ENCODE measurements at places on chromosomes 2 and 18.

DNA sequence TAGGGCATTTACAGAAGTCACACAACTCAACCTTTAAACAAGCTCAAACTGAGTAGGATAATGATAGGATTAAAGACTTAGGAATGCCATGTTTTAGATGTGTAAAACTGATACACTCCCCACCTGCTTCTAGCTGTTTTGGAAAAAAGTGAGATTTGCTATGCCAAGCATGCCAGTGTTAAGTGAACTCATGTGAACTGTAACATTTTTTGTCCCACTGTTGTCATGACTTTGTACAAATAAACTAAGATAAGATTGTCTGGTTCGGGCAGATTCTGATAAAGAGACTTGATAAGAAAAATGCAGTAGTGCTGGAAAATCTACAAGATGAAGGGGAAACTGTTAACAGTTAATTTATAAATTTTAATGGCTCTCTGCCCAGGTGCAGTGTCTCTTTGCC lies 66.5 kb downstream of the GLS start:
- no peak for DNase-seq

DNA sequence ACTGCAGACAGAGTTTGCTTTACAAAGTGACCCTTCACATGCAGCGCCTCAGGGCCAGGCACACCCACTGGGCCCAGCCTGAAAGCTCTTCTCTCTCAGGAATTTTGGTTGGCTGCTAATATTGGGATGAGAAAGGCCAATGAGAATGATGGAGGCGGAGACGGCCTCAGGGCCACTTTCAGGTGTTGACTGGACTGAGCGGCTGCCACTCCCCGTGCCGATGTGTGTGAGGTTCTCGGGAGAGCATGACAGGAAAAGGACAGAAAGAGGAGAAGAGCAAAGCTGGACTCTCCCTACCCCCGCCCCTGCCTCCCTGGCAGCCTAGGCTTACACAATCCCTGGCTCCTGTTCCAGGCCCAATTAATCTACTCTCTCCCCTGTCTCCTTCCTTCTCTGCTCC lies 155.7 kb downstream of the CELF4 start:
- DNase-seq = no peak

- no peak for DNase-seq
Observed at GRCh38 chr18:48675912-48676311, 137.1 kb downstream of the CTIF start.

DNA sequence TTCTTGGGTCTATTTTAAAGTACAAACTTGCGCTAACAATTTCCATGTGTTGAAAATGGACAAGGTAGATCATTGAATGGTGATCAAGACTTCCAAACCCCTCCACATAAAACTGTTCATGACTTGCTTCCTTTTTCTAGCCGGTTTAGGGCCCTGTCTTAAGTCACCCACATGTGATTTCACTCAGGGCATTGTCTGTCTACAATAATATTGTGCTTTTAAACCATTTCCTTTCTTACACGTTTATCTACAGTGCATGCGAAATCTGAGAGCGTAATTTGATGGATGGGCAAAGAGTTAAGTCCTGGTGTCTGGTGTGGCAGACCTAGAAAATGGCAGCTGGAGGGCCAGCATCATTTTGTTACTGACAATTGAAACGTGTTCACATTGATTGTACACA lies 2.0 kb upstream of the ZNF516 start:
- DNase-seq = no peak

GRCh38 chr2:238702276-238703052 lies 145.4 kb upstream of the TWIST2 start:
- DNase-seq = no peak

GRCh38 chr2:227010433-227010832 lies 153.6 kb downstream of the COL4A4 start:
- DNase-seq = no peak

- peak; percentile 41 for DNase-seq
Observed at GRCh38 chr2:73260338-73260984, 23.8 kb downstream of the FBXO41 start.

GRCh38 chr2:110748489-110748867 lies 16.1 kb downstream of the ACOXL start:
- DNase-seq = no peak

GRCh38 chr2:47174733-47175361 lies 19.7 kb upstream of the STPG4 start:
- no peak for DNase-seq

GRCh38 chr18:24231773-24232735 lies 93.2 kb downstream of the CABYR start:
- no peak for DNase-seq

- no peak for DNase-seq
Observed at GRCh38 chr2:205773989-205774388, 91.7 kb downstream of the NRP2 start.

DNA sequence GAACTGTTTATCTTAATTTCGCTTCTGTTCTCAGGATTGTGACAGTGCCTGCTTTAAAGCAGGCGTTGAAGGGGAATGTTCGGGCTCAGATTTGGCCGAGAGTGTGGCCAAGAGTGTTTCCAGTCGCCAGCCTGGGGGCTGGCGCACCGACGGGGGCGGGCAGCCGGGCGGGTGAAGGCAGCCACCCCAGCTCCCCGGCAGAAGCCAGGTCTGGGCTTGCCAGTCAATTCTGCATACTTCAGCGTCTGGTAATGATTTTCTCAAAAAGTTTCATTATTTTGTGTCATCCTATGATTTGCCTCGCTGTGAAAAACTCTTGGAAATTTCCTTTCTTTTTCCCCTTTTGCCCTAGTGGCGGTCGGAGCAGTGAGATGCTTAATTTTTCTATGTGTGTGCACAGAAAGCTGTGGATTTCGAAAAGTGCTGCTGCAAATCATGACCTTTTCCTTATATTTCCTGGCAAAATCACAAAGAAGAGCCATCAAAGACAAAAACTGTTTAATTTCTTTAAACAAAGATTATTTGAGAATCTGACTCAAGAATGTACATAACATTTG lies 856 bp downstream of the FAM228A start:
- DNase-seq = no peak

GRCh38 chr2:206149330-206149729 lies 9.9 kb downstream of the NDUFS1 start:
- no peak for DNase-seq

DNA sequence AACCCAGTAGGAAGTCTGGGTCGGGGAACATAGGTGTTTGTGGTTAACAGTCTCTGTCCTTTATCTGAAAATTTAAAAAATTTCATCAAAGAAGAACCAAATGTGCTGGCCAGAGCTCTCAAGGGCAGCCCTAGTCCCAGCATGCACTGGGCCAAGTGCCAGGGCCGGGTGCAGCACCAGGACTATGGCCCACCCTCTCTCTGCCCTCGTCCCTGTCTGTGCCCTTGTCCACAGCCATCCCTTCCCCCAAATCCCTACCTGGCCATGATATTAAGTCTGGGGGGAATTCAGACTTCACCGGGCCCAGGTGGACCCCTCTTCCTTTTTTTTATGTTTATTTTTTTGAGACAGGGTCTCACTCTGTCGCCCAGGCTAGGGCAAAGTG lies 14.4 kb upstream of the ZFP36L2 start:
- DNase-seq = no peak

DNA sequence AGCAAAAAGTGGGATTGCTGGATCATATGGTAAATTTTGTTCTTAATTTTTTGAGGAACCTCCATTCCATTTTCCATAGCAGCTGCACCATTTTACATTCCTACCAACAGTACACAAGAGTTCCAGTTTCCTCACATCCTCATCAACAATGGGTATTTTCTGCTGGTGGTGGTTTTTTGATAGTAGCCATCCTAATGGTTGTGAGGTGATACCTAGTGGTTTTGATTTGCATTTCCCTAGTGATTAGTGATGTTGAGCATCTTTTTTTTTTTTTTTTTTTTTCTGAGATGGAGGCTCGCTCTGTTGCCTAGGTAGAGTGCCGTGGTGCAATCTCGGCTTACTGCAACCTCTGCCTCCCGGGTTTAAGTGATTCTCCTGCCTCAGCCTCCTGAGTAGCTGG lies 30.5 kb downstream of the METTL21A start:
- no peak for DNase-seq

DNA sequence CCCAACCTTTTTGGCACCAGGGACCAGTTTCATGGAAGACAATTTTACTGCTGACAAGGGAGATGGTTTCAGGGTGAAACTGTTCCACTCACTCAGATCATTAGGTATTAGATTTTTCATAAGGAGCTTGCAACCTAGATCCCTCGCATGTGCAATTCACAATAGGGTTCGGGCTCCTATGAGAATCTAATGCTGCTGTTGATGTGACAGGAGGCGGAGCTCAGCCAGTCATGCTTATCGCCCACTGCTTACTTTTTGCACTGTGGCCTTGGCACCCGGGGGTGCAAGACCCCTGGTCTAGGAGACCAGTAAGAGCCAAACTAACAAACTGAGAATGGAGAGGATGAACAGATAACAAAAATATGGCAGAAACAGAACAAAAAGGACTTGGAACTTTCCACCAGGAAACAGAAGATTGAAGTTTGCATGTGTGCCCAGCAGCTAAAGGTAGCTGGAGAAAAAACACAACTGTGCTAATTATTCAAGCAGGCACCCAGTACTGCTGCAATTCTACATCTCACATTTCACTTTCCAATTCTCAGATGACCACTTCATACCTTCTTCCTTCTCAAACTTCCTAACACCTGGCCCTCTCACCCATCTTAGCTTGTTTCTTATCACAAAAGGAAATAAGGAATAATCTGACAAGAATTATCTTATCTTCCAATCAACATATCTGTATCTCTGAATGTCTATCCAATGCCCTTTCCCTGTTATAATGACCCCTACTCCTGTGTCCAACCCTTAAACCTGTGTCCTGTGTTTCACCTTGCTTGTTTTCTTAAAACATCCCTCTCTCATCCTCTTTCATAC lies 24.8 kb downstream of the SP3 start:
- no peak for DNase-seq

GRCh38 chr2:5803547-5803946 lies 111.4 kb downstream of the SOX11 start:
- DNase-seq = no peak
